ENCODE measurements at places on chromosomes 12 and 14.

- H3K4me3 ChIP-seq = no peak overlapping the region
- no peak overlapping the region for H3K27ac ChIP-seq
- no peaks in the 10 kb centered on the region for H3K27me3 ChIP-seq
- H3K4me1 ChIP-seq = peaks cover 11% of the 10 kb centered on the region
- no peak for DNase-seq
These were observed 16.2 kb upstream of the ARF6 start for GRCh38 chr14:49876563-49877127.

DNA sequence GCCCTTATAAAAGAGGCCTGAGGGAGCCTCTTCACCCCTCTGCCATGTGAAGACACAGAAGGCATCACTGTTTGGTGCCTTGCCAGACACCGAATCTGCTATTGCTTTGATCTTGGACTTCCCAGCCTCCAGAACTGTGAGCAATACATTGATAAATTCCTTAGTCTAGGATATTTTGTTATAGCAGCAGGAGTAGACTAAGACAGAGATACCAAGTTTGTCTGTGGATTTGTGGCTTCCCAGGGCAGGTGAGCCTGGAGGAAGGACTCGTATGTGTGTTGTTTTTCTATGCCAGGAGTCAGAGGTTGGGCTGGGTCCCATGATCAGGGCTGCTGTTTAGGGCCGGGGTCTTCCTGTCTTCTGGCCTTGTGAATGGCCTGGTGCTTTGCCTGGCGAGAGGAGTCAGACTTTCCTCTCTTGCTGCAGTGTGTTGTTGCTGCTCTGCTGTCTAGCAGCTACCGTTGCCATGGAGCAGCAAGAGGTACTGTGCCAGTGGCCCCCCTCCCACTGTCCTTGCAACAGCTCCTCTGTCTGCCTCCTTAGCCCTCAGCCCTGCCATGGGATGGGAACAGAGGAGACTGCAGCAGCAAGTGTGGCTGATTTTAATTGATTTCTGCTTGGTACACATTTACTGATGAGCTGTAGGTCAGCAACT is 111.2 kb downstream of the CHST11 start:
- no peak for DNase-seq
- no peak overlapping the region for H3K4me3 ChIP-seq
- H3K27ac ChIP-seq = no peak overlapping the region
- no peaks in the 10 kb centered on the region for H3K27me3 ChIP-seq
- H3K4me1 ChIP-seq = no peaks in the 10 kb centered on the region

- no peak overlapping the region for H3K27ac ChIP-seq
- no peak for DNase-seq
- H3K4me3 ChIP-seq = no peak overlapping the region
- H3K27me3 ChIP-seq = no peaks in the 10 kb centered on the region
These were observed 150.1 kb upstream of the SOX5 start for GRCh38 chr12:24099576-24099975.

DNA sequence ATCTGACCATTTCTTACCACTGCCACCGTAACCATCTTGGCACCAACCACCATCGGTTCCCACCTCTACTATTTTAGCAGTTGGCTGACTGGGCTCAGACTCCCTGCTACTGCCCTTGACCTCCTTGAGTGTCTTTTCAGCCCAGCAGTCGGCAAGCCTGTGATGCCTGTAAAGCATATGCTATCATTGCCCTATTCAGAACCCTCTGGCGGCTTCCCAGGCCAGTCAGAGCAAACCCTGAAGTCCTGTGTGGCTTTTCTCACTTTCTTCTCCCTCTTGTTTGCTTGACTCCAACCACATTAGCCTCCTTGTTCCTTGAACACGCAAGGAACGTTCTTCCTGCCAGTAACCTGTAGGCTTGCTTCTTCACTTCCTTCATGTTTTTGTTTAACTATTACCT is 6.2 kb downstream of the IRAK3 start:
- DNase-seq = no peak
- H3K36me3 ChIP-seq = peaks cover 3% of the 10 kb centered on the region
- H3K4me3 ChIP-seq = no peak overlapping the region
- H3K27ac ChIP-seq = no peak overlapping the region
- H3K4me1 ChIP-seq = peaks cover 28% of the 10 kb centered on the region
- H3K27me3 ChIP-seq = no peaks in the 10 kb centered on the region

GRCh38 chr12:45742590-45742989 is 13.1 kb downstream of the ARID2 start:
- no peak overlapping the region for H3K4me3 ChIP-seq
- no peak overlapping the region for H3K27ac ChIP-seq
- peaks cover 5% of the 10 kb centered on the region for H3K36me3 ChIP-seq
- no peaks in the 10 kb centered on the region for H3K4me1 ChIP-seq
- no peaks in the 10 kb centered on the region for H3K27me3 ChIP-seq

DNA sequence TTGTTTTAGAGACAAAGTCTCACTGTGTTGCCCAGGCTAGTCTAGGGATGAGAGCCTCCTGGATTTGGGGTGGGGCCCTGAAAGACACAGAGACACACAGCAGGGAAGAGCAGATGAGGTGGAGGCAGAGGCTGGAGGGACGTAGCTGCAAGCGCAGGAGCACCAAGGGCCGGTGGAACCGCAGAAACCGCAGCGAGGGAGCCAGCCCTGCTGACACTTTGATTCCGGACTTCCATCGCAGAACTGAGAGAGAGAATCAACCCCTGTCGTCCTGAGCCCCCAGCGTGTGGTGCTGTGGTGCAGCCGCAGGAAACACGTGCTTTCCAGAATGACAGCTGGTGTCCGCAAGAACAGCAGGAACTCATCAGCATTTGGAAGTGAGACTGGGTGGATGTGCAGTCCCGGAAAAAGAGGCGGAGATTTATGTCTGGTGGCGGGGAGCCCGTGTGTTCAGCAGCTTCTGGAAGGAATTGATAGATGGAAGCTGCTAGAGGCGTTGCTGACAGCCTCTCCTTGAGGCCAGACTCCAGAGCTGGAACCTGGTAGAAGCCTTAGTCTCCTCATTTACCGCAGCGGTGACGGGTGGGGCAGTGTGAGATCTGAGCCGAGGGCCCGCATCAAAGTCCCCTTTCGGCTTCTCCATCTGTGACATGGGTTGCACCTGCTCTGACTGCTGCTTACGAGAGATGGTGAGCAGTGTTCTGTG is 21.9 kb upstream of the KLC1 start:
- peaks cover 18% of the 10 kb centered on the region for H3K4me1 ChIP-seq
- H3K36me3 ChIP-seq = no peaks in the 10 kb centered on the region
- H3K27ac ChIP-seq = no peak overlapping the region
- peak overlapping the region; percentile 38 for H3K4me3 ChIP-seq
- H3K27me3 ChIP-seq = no peaks in the 10 kb centered on the region

- H3K4me1 ChIP-seq = peaks cover 19% of the 10 kb centered on the region
- no peak overlapping the region for H3K27ac ChIP-seq
- H3K36me3 ChIP-seq = no peaks in the 10 kb centered on the region
These were observed 35.2 kb downstream of the SLC6A12 start for GRCh38 chr12:178829-179109.

- DNase-seq = no peak
- H3K36me3 ChIP-seq = no peaks in the 10 kb centered on the region
- no peaks in the 10 kb centered on the region for H3K27me3 ChIP-seq
- H3K4me1 ChIP-seq = no peaks in the 10 kb centered on the region
- no peak overlapping the region for H3K4me3 ChIP-seq
These were observed 396.4 kb upstream of the USP15 start for GRCh38 chr12:61863811-61864210.

DNA sequence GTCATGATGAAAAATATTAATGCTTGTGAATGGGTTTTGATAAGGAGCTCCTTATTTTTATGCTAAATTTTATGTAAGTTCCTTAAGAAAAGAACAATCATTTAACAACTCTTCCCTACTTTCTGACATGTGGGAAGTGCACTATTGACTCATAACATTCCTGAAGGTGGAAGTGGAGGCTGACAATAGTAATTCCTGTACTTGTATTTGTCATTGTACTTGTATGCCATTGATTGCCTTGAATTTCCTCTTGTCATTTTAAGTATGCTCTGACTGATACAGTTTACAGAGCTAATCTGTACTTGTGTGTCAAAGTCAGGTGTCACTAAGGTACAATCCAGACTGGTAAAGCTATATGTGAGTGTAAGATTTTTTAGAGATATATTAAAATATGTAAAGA is 440.0 kb downstream of the SLC16A7 start:
- no peak overlapping the region for H3K27ac ChIP-seq
- no peaks in the 10 kb centered on the region for H3K36me3 ChIP-seq
- no peak for DNase-seq
- H3K27me3 ChIP-seq = no peaks in the 10 kb centered on the region

DNA sequence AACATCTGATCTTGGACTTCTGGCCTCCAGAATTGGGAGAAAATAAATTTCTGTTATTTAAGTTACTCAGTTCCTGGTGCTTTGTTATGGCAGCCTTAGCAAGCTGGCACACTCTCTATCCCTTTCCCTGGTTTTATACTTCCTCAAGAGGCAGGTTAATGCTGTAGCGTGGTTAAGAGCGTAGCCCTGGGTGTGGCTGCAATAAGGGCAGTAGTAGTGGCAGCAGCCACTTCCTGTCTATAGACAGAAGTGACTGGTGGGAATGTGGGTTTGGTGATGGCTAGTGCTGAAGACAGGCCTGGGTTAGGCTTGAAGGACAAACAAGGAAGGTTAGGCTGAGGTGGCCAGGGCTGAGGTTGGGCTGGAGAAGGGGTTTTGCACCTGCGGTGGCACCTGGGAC is 3.6 kb upstream of the LGALS3 start:
- no peaks in the 10 kb centered on the region for H3K27me3 ChIP-seq
- no peaks in the 10 kb centered on the region for H3K36me3 ChIP-seq
- no peak overlapping the region for H3K4me3 ChIP-seq
- H3K4me1 ChIP-seq = peaks cover 81% of the 10 kb centered on the region
- peak overlapping the region; percentile 42 for H3K27ac ChIP-seq

GRCh38 chr14:73057944-73058223 is 450 bp upstream of the RBM25 start:
- H3K36me3 ChIP-seq = no peaks in the 10 kb centered on the region
- no peaks in the 10 kb centered on the region for H3K27me3 ChIP-seq
- no peak for DNase-seq
- H3K4me3 ChIP-seq = peak overlapping the region; percentile 93

DNA sequence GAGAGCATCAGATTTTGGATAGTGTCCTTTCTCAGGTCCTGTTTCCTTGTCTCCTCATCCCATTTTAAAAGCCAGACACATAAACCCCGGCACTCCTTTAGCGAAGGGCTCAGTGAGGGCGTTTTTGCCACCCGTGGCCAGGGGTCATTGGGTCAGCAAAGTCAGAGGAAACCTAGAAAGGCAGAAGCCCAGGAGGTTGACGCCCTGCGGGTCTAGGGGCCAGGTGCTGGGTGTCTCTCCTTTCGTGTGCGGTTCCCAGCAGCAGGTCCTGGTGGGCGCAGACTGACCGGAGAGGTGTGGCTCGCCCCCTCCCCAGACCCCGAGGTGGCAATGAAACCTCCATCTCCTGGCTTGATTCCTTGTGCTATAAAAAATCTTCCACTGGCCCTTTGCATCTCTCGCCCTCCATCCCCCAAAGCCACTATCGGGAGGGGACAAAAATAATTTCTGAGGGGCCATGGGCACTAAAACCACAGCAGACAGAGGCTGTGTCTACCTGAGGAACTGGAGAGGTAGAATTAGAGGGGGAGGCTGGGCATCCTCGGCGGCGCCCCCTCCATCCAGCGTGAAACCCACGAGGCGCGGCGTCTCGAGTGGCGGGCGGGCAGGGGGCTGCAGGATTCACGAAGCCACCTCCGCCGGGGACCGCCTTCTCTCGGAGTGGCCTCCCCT is 858 bp upstream of the FRMD6 start:
- H3K36me3 ChIP-seq = no peaks in the 10 kb centered on the region
- H3K27ac ChIP-seq = peak overlapping the region; percentile 98
- H3K4me3 ChIP-seq = peak overlapping the region; percentile 94
- DNase-seq = no peak
- peaks cover 43% of the 10 kb centered on the region for H3K4me1 ChIP-seq

DNA sequence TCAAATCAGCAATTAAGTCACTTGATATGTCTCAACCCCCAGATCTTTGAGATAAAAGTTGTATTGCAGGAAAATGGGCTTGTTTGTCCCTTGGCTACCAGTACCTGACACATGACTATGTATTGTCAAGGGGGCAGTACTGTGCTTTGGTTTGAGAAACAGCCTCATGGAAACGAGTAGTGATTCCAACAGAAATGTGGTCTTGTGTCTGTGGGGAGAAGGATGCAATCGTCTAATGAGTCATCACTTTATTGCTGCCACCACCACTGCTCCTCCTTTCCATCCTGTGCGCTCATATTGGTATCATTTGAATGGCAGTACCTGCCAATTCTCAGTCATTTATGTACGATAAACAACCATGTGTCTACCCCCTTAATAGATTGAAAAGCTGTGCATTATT is 72.8 kb upstream of the ARHGAP5 start:
- H3K27ac ChIP-seq = no peak overlapping the region
- DNase-seq = no peak
- H3K36me3 ChIP-seq = no peaks in the 10 kb centered on the region
- no peak overlapping the region for H3K4me3 ChIP-seq
- H3K27me3 ChIP-seq = no peaks in the 10 kb centered on the region

DNA sequence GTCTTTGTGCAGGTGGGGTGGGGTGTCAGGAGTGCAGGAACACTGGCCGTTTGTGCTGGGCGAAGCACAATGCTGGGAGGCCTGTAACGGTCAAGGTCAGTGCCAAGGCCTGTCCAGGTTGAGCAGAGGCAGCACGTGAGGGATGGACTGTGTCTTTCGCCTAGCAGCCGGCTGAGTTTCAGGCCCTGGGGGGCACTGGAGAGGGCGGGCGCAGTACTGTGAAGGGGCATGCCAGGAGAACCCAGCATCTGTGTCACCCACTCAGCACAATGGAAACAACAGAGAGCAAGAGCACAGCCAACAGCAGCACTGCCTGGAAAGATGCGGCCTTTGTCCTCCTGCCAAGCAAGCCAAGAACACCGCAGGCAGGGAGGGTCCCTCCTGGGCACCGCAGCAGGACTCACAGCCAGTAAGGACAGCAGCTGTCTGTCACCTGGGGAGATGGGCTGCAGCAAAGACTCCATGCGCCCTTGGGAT is 25.2 kb downstream of the SLC25A47 start:
- H3K4me1 ChIP-seq = no peaks in the 10 kb centered on the region
- H3K27me3 ChIP-seq = no peaks in the 10 kb centered on the region
- peaks cover 57% of the 10 kb centered on the region for H3K36me3 ChIP-seq

GRCh38 chr14:22939684-22940083 is 10.5 kb upstream of the PRMT5 start:
- peaks cover 18% of the 10 kb centered on the region for H3K36me3 ChIP-seq
- DNase-seq = no peak
- no peak overlapping the region for H3K4me3 ChIP-seq
- no peaks in the 10 kb centered on the region for H3K27me3 ChIP-seq
- H3K4me1 ChIP-seq = no peaks in the 10 kb centered on the region

GRCh38 chr14:59317798-59318505 is 129.5 kb downstream of the DAAM1 start:
- no peak overlapping the region for H3K4me3 ChIP-seq
- H3K27ac ChIP-seq = no peak overlapping the region
- no peak for DNase-seq

GRCh38 chr14:96349286-96350075 is 13.7 kb downstream of the ATG2B start:
- H3K27me3 ChIP-seq = no peaks in the 10 kb centered on the region
- no peak overlapping the region for H3K27ac ChIP-seq
- no peak for DNase-seq
- peaks cover 7% of the 10 kb centered on the region for H3K4me1 ChIP-seq
- no peaks in the 10 kb centered on the region for H3K36me3 ChIP-seq
- H3K4me3 ChIP-seq = no peak overlapping the region
